ENCODE measurements at places on chromosomes 3 and 15.

DNA sequence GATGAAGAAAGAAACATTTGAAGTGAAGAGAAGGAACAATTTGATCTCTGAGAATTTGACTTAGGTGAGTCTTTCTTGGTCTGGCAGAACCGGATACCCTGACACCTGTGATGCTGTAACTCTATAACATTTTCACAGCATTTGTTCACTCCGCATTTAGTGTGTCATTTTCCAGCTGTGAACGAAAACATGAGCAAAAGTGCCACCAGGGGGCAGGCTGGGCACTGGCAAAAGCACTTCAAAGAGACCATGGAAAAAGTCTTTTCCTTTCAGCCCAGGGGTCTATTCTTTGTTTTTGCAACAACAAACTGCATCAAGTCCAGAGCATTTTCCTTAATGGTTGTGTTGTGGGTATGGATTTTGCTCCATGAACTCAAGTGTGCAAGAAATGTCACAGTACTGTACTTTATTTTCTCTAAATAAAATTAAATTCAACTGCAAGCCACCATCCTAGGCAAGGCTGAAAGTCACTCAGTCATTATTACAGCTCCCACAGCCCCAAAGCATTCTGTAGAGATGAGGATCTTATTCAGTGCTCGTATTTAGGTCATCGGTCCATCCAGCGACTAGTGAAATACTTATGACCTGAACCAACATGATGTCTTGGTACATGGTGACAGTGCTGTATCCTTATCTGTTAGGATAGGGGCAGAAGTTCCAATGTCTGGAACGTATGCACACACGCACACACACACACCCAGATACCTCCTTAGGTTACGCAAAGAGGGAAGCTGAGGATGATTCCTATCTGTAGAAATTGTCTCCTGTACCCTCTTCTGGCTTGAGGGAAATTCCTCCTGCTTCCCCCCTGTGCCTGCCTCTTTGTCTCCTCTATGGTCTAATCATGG lies 125.5 kb downstream of the GADL1 start:
- peak; percentile 89 for DNase-seq

DNA sequence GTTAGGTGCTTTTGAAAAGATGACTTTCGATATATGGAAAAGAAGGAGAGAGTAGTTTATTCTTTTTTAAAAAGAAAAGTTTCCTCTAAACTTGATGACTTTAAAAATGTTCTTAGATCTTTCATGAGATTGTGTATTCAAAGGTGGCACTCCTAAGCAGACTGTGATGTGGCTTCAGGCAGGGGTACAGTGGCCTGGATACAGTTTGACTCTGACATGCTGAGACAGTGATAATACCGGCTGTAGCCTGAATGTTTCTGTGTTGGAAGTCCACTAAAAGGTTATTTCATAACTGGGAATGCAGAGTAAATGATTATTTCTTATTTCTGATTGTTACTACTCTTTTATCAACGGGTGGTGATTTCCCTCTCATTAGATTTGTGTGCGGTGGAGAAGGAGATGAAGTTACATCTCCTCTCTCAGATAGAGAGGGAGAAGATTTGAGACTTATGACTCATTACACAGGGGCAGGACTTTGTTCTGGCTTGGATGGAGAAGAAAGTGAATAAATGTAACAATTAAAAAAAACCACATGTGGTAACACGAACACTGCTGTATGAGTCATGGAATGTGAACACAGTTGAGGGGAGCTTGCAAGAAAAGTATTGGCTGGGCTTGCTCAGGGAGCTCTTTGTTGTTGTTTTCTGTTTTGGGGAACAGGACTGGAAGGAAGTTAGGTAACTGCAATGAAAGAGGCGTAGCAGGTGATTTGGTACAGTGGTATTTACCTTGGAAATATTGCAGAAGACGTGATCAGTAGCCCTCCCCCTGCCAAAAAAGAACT lies 21.6 kb downstream of the SPTSSB start:
- peak; percentile 43 for DNase-seq

GRCh38 chr3:82038556-82038955 lies 277.1 kb upstream of the GBE1 start:
- no peak for DNase-seq

DNA sequence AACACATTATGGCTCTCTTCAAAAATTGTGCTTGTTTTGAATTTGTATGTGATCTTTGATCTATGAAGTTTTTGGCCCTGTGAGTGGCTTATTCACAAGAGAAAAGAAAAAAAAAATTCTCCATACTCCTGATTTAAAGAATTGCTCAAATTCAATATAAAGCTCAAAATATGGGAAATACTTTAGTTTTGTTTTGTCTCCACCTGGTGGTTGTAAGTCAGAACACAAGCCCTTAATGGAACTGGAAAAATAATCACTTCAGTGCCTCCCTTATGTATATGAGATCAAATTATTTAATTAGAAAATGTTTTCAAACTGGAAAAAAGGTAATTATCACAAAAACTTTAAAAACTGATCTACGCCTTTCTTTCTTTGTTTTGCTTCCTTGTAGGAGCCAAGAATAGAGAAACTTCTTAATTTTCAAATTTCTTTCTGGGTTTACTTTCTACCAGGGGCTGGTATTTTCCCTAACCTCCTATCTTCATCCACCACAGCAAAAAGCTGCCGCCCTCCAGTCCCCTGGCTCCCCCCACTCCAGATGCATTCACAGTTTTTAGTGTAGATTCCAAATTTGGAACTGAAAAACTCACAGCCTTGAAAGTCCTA lies 50.6 kb downstream of the SERP1 start:
- peak; percentile 82 for DNase-seq

GRCh38 chr15:63329567-63330350 lies 51.9 kb downstream of the CA12 start:
- DNase-seq: no peak

All from tongue (tissue), 3 donors.